ENCODE measurements at places on chromosomes 4 and X.

DNA sequence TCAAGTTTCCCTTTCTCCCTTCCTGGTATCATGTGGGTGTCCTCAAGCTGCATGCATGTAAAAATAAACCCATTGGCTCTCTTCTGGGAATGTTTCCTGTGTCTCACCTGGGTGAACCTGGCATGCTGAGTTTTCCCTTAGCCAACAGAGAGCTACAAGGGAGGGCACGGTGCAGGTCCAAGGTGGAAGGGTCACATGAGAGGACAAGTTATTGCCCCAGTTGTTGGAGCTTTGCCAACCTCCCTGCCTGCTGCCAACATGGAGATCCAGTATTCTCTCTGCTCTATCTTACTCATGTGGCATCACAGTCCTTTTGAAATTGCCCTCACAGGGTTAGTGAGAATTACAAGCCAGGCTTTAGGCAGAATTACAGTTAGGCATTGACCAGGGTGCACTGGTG lies 196.1 kb upstream of the GYPA start:
- DNase-seq = no peak

GRCh38 chr4:74370912-74371311 lies 6.0 kb downstream of the EREG start:
- peak; percentile 2 for DNase-seq

GRCh38 chrX:16924631-16925480 lies 21.6 kb upstream of the REPS2 start:
- no peak for DNase-seq

DNA sequence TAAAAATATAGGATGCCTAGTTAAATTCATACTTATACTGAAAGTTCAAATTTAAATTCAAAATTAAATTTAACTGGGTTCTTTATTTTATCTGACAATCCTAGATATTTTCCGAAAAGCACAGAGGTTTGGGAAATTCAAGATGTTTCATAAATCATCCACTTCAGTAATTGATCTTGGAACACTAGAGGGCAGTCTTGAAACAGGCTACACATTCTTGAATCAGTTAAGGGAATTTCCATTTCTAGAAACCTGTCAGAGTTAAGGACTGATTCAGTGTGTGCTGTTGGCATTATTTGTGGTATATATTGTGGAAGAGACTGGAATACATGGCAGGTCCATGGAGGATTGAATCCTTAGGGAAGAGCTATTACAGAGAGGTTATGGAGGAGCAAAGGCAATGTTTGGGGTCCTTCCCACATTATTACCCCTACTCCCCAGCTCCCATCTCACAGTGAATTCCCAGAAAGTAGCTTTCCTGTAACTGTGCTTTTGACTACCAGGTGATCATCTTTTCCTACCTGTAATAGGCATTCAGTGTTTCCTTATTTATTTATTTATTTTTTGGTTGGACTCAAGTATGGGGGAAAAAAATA lies 92.9 kb downstream of the EGF start:
- peak; percentile 78 for DNase-seq

GRCh38 chr4:169846396-169846795 lies 88.7 kb upstream of the HPF1 start:
- no peak for DNase-seq

DNA sequence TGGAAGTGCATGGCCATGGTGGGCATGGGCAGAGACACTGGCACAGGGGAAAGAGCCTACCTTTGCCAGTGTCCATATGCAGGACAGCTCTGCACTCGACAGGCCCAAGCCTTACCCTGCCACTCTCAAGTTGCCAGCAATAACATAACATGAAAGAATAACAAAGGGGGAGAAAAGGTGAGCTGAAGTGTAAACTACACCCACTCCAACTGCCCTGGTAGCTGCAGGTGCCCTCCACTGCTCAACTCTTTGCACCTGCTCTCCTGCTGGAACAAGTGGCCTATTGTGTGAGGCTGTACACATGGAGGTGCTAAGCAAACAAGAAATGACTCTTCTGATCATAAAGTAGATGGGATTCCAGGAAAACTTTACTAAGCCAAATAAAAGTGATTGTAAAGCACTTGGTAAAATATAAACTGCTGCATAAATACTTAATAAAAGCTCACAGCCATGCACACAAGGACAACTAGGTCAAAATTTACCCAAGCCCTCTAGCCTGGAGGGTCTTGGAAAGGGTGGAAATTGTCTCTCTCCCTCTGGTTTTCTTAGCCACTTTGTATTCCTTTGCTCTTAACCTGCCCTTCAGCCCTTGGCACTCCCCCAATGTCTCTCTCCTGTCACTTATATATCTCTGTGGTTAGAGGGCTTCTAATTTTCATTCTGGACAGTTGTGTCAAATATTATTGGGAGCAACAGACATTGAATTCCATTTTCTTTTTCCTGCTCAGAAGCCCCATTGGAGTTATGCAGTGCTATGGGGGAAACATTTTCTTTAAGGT lies 261.2 kb upstream of the GPC4 start:
- no peak for DNase-seq

DNA sequence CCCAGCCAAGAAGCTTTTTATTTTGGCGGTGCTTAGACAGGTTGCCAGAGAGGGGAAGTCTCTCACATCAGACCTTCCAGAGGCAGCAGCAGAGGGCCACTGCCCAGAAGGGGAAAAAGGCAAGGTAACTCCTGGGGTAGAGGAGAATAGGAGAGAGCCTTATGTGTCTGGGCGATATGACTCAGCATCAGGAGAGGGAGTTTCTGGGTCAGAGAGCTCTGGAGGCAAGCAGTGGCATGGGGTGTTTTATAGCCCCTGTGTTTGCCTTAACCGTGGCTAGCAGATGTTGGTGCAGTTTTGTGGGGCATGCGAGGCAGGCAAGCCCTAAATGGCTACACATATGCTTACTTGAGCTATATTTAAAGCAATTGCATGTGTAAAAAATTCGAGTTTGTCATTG lies 8.3 kb upstream of the ZXDB start:
- DNase-seq = no peak

DNA sequence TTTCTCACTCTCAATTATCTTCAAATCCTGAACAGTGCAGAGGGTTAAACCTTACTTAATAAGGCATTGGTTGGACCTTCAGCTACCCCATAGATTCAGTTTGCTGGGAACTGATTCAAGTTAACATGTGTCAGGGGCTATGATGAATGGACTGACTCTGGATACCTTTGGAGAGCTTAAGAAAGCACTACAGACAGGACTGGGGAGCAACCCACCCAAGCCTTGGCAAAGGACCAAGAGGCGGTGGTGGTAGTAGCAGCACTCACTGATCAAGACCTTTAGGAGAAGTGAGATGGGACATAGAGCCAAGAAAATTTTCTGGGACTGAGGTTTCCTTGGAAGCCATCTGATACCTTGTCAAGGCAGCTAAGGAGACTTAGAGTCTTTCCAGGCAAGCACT lies 43.0 kb upstream of the TAPT1 start:
- no peak for DNase-seq

DNA sequence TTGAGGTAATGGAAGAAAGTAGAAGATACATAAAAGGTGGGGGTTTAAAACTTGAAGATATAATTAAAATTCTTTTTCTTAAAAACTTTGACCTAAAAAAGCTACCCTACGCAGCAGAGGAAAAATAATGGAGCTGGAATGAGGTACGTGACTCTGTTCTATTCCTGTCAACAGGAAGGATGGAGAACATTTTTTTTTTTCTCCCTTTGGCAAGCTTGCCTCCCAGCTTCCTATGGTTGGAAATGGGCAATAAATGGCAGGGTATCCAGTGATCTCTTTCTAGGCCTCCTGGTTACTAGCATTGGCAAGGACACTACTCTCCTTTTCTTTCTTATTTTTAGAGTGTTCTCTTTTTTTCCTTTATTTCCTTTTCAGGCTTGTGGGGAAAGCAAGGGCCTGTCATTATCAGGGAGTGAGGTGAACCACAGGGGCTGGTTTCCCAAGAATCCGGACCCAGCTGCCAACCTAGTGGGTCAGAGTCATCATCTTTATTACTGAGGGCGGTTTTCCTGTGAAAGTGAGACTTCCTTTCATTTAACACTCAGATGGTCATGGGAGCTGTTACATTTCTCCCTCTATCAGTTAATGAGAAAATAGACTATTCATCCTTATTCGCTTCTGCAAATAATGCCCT lies 224.6 kb downstream of the SPRY1 start:
- no peak for DNase-seq

- DNase-seq = no peak
Measured at GRCh38 chr4:174654634-174655033, 132.3 kb upstream of the HPGD start.

DNA sequence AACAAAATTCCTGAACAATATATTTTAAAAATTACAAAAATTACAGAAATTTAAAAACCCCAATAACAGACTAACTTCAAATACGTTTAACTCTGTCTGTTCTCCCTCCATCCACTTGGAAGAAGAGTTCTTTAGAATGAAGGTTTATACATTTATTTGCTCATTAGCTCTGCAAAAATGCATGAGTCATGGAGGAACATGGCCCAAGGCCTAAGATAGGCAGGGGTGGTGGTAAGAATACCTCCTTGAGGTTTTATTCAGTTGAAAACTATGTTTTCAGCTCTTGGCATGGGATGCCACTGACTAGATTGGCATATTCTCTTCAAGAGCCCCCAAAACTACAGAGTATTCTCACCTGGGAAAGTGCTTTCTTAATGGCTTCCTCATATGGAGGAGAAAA lies 8.8 kb upstream of the LRRC66 start:
- DNase-seq = no peak

DNA sequence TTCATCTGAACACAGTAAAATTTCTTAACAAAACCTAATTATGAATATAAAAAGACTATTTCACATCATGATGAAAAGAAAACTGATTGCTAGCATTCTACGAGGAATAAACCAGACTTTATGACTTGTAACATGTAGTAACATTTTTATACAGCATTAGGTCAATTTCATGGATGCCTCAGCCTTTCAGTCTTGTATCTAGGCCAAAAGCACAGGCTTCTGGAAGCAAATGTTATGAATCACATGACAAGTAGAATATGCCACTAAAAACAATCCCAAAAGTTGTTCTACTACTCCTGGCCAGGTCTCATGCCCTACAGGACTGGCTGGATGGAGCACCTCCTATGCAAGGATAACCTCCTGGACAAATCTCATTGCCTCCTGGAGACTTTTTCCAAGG lies 101.2 kb downstream of the ARHGAP6 start:
- no peak for DNase-seq

DNA sequence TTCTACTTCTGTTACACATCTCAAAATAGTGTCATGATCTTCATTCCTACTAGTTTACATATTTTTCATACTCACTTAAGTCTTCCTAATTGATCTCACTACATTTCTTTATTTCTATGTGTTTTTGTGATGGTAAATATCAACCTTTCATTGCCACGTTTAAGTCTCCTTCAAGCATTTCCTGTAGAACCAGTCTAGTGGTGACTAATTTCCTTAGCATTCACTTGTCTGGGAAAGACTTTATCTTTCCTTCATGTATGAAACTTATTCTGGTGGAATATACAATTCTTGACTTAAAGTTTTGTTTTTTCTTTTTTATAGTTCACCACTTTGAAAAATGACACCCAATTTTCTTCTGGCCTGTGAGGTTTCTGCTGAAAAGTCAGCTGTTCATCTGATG lies 181.4 kb upstream of the NEIL3 start:
- DNase-seq = no peak

GRCh38 chr4:73099143-73099542 lies 29.6 kb upstream of the COX18 start:
- DNase-seq = no peak

- no peak for DNase-seq
Measured at GRCh38 chr4:40373636-40374035, 38.5 kb downstream of the CHRNA9 start.

DNA sequence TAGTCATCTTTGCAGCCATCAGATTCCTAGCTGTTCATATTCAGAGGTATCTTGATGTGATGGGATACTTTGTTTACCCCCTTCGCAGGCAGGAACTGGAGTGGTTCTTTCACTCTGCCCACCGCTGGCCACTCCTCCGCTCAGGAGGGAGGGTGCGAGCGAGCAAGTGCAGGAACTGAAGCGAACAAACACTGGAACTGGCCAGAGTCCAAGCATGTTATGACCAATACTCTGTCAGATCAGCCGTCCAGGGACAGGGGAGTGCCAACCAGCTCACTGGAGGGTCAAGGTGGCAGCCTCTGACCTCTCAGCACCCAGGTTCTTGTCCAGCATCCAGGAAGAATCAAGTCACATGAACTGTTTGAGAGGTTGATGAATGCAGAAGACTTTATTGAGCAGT lies 18.0 kb upstream of the MANBA start:
- DNase-seq = no peak

DNA sequence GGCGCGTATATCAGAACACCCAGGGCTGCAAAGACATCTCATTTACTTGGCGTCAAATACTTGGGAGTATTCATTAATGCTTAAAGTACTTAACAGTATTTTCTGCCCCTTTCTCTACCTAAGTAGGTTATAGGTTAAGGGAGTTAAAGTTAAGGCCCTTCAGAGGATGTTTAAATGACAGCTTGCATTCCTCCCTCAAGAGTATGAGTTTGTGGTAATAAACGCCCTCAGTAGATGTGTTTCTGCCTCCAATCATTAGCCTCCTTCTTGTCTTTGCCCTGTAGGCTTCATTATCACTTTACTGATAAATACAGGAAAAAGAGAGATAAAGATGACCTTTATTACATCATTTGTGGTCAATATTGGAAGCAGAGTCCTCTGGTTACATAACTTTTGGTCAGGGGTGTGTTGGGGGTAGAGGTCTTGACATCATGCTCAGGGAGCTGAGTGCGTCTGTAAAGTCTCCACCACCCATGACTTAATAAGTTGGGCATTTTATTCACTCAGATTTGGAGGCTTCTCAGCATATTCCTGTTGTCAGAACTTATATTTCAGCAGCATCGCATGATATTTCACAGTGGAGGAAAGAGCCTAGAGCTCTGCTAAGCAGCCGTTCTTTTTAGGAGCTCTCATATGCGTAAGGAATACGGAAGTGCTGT lies 145.9 kb downstream of the CPE start:
- no peak for DNase-seq

GRCh38 chr4:77104791-77105540 lies 29.2 kb upstream of the CCNI start:
- DNase-seq = peak; percentile 68

DNA sequence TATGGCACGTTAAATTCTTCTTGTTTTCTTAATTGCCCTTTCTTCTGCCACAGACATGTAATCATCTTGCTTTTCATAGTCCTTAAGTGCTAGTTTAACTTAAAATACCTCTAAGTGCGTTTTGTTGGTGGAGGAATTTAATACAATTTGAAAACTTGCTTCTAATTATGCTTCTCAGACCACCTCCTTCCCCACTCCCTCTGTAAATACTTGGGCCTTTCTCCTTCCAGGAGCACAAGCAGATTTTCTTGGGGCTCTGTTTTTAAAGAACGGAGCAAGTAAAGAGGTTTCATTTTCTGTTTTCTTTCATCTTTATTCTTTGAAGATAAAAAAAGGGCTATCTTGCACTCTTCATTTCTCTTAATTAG lies 559 bp upstream of the PCDH18 start:
- DNase-seq = no peak

GRCh38 chr4:4704267-4704666 lies 155.2 kb upstream of the MSX1 start:
- no peak for DNase-seq

Data from muscle of back (tissue), 13 donors.